Islet precursor cell (in vitro differentiated cells): ENCODE measurements at places on chromosomes 11 and 22.

GRCh38 chr22:25749420-25750169, 7.6 kb downstream of the MYO18B start:
- no peak for DNase-seq

GRCh38 chr11:19615341-19616183, 97.1 kb upstream of the NAV2 start:
- peak; percentile 29 for DNase-seq

DNA sequence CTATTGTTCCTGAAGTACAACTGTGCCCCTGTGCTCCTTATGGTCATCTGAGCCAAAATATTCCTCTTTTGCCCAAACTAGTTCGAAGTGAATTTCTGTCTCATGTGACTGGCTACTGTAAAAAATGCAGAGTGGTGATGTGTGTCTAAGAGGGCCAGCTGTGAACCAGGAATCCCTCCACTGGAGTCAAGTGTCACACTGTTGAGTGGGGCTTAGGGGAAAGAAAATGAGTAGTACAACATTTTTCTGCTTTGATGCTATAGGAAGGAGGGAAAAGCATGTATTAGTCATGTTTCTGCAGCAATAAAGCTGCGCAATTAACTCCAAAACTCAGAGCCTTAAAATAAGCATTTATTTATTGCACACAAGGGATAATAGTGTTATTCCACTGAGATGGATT, 39.8 kb upstream of the HMGXB4 start:
- DNase-seq = peak; percentile 21

GRCh38 chr22:45946805-45947600, 30.0 kb downstream of the WNT7B start:
- DNase-seq = no peak

GRCh38 chr11:77370217-77370616, 68.7 kb upstream of the GDPD4 start:
- no peak for DNase-seq

GRCh38 chr11:130486391-130486836, 38.0 kb downstream of the ADAMTS15 start:
- DNase-seq = no peak

DNA sequence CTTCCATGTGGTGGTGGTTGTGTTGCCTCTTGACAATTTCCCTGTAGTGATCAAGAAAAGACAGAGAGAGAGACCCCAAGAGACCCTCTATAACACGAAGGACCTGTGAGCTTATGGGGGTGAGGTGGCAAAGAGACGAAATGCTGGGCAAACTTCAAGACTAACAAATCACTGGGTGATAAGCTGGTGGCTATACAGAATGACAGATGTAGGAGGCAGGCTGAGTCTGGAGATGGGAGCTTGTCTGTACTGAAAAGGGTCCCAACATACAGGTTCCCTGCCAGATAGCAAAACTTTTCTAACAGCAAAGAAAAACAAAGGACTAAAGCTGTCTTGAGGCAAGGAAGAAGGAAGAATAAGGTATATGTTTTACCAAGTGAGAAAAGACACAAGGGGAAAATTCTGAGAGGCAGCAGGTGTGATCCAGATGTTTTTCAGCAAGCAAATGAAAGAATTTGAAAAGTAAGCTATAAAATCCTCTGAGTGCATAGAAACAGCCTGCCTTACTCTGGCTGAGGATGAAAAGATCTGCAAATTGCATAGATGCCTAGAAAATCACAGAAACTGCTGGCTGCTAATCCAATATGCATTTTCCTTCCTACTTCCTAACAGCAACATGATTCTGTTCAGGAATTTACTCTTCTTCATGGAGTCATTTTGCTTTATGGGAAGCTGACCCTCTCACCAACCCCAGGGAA, 21.9 kb upstream of the LYVE1 start:
- DNase-seq = peak; percentile 6

DNA sequence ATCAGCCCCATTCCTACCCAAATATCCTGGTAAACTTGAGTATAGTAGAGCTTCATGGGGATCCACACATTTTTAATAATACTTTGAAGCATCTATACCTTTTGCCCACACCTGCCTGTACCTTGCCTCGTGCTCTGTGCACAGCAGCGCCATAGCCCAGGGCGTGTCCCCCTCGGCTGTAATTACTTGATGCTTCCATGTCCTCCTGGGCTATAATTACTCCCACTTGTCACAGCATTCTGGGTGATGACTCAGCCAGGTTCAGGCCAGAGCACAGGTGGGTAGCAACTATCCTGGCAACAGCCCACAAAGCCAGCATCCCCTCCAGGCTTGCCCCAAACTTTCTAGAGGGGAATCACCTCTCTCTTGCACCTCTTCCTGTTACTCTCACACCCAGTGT, 23.7 kb upstream of the SLC36A4 start:
- DNase-seq = peak; percentile 77

GRCh38 chr11:127619946-127620345, 619.4 kb upstream of the KIRREL3 start:
- no peak for DNase-seq

- peak; percentile 58 for DNase-seq
Observed at GRCh38 chr22:35014812-35015211, 51.1 kb upstream of the ISX start.

DNA sequence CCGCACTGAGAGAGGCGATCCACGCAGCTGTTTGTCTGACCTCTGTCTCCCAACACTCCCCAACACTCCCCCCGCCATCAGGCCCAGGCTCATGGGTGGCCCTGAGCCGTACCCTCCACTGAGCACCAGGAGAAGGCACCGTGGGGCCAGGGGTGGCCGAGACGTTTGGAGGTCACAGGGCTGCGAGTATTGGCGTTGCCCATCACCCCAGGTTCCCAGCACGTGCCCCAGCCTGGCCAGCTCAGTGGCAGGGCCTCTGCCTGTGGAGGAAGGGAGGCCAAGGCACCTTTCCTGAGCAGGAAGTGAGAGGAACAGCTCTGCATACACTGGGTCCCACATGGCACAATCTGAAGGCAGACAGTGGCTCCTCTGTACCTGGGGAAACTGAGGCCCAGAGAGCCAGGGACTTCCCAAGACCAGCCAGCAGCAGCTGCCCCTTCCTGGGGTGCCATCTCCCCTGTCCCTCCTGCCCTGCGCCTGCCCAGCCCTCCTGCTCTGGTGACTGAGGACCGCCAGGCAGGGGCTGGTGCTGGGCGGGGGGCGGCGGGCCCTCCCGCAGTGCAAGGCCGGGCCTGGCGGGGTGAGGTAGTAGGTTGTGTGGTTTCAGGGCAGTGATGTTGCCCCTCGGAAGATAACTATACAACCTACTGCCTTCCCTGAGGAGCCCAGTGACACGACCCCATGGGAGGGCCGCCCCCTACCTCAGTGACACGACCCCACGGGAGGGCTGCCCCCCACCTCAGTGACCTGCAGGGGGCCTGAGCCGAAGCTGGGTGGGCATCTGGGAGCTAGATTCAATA, 37.0 kb upstream of the PPARA start:
- DNase-seq = no peak

- no peak for DNase-seq
Observed at GRCh38 chr22:45983797-45984196, 6.8 kb upstream of the WNT7B start.

DNA sequence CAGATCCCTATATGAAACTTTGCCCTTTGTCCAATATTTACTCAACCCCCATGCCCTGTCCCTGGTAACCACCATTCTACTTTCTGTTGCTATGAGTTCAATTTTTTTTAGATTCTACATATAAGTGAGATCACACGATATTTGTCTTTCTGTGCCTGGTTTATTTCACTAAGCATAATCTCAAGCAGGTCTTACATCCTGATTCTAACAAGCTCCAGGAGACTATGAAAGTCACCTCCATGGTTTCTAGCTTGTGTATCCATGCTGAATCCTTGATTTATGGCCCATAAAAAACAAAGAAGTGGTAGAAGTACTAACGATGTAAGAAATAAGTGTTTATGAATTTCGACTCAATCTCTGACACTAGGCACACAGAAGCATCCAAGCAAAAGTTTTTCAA, 68.0 kb downstream of the OR5AK2 start:
- no peak for DNase-seq

- peak; percentile 94 for DNase-seq
Observed at GRCh38 chr11:72326151-72326848, 82.3 kb upstream of the PHOX2A start.

DNA sequence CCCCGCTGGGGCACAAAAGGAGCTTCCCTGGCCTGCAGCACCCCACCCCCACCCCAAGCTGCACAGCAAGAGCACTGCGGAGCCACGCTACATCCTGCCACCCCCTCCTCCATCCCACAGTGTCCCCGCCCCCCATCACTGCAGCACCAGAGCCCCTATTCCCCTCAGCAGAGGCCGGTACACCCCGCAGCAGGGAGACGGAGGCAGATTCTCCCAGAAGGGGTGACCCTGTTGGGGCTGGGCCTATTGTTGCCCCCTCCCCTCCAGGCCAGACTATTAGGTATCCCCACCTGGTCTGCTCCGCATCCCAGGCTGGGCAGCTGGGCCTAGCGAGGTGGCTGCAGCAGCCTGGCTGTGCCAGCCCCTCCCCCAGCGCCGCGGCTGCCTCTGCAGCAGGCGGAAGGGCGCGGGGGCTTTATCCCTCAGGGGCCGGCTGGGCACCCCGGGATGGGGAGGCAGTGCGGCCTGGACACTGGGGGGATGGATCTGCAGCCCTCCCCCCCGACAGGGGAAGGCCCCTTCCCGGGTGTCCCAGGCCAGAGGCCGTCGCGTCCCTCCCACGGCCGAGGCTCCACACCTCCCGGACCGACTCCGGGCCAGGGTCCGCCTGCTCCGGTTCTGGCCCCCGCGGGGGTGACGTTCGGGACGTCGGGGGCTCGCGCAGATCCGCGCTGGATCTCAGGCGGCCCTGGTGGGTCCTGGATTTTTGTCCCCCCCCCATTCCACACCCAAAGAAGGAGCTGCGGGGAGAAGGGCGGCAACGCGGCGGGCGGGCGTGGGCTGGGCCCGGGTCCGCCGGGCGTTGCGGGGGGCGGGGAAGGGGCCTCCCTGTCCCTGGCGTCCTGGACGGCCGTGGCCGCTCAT, 943 bp downstream of the DUSP8 start:
- DNase-seq = peak; percentile 66

DNA sequence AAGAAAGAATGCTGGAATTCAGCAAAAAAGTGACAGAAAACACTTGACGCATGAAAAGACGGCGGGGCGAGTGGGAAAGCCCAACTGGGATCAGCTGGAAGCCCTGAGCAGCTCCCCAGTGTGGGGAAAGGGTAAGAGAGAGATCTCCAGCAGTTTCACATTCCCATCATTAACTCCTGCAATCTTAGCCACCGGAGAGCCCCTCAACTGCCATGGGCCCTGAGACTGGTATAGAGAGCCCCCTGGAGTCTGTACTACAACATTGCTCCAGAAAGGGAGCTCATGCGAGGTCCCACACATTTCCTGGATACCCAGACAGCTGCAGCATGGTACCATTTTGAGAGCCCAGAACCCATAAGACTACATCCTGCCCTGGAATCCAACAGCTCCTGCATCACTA, 31.1 kb downstream of the MRGPRX4 start:
- peak; percentile 68 for DNase-seq

- DNase-seq = no peak
Observed at GRCh38 chr11:36402568-36403170, 106.6 kb downstream of the PRR5L start.

DNA sequence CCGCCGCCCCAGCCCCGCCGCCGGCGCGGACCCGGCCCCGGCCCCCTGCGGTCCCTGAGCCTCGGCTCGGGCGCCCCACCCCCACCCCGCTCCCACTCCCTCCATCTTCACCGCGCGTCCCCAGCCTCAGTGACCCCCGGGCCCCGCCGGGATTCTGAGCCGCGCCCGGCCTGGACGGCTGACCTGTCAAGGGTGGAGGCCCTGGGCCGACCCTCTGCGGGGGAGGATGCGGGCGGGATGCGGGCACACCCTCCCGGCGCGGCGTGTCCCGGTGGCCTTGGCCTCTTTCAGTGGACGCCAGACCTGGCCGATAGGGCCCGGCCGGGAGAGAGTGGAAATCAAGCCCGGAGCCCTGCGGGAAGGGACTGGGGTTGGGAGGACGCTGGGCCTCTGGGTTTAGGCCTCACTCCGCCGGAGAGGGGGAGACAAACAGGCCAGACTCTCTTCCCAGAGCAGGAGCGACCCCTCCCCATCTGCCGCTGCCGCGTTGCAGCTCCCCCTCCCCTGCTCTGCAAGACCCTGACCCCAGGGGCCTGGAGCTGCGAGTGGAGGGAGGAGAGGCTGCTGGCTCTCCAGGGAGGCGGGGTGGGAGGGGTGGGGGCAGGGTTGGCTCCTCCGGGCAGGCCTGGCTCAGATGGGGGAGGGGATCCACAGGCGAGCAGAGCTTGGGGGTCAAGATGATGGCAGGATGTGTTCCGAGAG, 525 bp downstream of the MAPK8IP2 start:
- DNase-seq = peak; percentile 51

DNA sequence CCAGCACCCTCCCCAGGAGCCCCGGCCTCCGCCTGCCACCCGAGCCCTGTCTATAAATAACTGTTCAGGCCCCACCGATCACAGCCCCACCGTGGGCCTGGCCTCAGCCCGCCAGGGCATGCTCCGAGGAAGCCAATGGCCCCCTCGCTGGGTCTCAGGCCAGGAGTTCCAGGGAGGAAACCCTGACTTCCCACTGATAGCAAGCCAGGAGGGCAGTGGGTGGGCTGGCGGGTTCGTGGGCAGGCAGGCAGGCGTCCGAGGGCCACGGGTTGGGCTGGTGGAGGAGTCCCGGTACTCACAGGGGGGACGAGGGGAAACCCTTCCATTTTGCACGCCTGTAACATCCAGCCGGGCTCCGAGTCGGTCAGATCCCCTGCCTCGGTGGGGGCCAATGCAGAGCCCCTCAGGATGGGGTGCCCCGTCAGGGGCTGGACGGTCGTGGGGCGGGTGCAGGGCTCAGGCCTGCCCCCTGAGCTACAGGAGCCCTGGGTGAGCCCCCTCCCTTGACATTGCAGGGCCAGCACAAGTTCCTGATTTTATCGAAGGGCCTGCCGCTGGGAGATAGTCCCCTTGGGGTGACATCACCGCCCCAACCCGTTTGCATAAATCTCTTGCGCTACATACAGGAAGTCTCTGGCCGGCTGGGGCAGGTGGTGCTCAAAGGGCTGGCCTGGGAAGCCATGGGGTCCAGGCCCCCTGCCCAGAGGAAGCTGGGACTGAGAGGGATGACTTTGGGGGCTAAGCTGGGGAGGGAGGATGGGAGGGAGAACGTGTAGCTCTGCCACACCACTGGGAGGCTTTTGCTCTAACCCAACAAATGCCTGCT, at the start of gene SPI1:
Gene SPI1 (minus strand): TSS at position 538 of the 826 bp plus-strand sequence. CDS start 194 bp downstream, at position 344.
- no peak for DNase-seq

DNA sequence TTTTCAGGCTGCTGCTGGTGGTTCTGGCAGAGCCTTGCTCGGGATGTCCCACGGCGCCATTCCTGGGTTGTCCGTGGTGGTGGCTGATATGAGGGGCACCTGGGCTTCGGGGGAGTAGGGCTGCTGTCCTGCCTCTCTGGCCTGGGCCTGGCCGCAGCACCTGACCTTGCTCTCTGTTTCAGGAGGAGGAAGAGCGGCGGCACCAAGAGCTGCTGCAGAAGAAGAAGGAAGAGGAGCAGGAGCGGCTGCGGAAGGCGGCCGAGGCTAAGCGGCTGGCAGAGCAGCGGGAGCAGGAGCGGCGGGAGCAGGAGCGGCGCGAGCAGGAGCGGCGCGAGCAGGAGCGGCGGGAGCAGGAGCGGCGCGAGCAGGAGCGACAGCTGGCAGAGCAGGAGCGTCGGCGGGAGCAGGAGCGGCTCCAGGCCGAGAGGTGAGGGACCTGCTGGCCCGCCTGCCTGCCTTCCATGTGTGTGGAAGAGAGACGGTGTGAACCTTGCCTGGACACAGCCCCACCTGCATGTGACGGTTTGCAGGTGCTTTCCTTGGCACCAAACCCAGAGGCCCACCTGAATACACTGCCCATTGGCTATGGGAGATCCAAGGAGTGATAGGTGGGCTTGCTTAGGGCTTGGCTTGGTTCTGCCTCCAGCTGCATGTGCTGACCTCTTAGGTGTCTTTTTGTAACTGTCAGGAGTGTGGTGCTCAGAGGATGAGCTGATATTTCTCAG, 22.8 kb downstream of the INCENP start:
- no peak for DNase-seq

GRCh38 chr22:22086501-22087158, 104.0 kb upstream of the TOP3B start:
- no peak for DNase-seq
